ENCODE measurements at places on chromosomes 1 and 21.

GRCh38 chr1:201022820-201023516, 546 bp downstream of the KIF21B start:
- no peak for DNase-seq

- peak; percentile 82 for DNase-seq
These were observed 37.2 kb downstream of the ALG14 start for GRCh38 chr1:95035536-95035935.

DNA sequence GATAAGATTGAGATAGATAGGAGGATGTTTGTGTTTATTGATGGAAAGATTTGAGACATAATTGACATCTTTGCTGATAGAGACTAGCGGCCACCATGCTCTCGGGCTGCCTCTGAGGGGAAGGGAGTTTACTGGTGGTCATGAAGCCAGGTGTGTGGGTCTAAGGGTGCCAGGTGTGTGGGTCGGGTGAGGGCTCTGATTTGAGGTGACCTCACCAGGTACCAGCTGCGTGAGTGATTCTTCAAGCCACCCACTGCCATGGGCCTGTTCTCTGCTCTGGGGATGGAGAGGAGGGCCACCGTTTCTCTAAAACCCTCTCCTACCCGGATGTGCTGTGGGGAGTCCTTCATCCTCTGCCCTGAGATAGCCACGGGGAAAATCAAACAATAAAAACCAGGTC, 3.2 kb downstream of the UBASH3A start:
- DNase-seq = no peak

DNA sequence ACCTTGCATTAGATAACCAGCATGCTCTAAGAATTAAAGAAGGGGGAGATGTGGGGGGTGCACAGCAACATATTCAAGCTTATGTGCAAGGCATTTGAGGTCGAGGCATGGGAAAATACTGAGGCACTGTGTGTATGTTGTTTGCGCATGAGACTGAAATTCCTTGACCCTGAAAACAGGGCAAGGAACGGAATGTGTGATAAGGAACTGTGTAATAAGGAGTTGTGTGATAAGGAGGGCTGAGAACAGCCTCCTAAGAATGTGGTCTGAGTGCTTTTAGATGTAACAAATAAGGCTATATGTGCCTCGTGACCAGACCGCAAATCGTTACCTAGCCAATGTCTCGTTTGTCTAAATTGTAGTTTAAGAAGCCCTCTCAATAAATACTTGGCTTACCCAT, 26.5 kb upstream of the ITLN1 start:
- DNase-seq = no peak

DNA sequence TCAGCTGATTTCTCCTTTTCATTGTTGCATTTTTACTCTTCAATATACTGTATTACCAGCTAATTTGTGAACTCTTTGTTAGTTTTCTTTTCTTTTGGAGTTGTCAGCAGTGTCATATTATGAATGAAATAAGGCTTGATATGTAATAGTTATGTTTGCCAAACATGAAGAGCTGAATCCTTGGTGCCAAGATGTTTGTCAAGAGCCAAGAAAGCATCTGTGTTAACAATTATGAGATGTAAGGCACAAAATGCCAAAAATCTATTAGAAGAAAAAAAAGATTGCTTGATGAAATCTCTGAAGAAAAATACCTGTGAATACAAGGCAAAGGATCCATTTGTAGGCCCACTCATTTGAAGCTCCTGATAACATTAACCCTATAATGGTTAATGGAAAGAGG, 48.4 kb upstream of the RNPC3 start:
- DNase-seq = no peak

DNA sequence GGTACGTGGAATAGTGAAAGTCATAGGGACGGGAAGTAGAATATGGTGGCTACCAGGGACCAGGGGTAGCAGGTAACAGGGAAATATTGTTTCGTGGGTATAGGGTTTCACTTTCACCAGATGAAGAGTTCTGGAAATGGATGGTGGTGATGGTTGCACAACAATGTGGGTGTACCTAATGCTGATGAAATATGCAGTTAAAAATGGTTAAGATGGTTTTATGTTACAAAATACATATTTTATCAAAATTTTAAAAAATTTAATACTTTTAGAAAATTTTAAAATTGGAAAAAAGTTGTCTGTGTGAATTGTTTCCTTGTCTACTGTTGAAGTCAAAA, 55.5 kb upstream of the TLR5 start:
- no peak for DNase-seq

DNA sequence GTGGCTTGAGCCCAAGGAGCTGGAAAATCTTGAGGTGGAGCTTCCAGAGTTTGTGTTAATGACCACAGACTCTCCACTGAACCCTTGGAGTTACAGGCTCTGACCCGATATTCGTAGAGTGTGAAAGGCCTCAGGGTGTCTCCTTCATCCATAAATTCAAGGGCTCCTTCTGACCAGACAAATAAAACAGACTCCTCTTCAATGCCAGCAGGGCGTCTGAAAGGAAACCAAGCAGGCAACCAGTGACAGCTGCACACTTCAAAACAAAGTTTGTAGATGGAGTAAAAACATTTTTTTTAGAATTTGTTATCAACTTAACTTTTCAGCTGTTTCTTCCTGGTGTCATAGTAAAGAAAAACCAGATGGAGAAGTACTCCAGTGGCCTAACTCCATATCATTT, 161.1 kb downstream of the KCTD3 start:
- DNase-seq = no peak

GRCh38 chr1:3545363-3546047, 65.8 kb downstream of the MEGF6 start:
- DNase-seq = peak; percentile 46

- peak; percentile 60 for DNase-seq
These were observed 3.2 kb downstream of the RHBG start for GRCh38 chr1:156372265-156372586.

DNA sequence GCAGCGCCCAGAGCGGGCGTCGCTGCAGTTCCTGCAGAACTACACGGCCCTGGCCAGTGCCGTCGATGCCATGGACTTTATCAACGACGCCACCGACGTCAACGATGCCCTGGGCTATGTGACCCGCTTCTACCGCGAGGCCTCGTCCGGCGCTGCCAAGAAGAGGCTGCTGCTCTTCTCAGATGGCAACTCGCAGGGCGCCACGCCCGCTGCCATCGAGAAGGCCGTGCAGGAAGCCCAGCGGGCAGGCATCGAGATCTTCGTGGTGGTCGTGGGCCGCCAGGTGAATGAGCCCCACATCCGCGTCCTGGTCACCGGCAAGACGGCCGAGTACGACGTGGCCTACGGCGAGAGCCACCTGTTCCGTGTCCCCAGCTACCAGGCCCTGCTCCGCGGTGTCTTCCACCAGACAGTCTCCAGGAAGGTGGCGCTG, 22.0 kb downstream of the COL6A1 start:
- DNase-seq = no peak

DNA sequence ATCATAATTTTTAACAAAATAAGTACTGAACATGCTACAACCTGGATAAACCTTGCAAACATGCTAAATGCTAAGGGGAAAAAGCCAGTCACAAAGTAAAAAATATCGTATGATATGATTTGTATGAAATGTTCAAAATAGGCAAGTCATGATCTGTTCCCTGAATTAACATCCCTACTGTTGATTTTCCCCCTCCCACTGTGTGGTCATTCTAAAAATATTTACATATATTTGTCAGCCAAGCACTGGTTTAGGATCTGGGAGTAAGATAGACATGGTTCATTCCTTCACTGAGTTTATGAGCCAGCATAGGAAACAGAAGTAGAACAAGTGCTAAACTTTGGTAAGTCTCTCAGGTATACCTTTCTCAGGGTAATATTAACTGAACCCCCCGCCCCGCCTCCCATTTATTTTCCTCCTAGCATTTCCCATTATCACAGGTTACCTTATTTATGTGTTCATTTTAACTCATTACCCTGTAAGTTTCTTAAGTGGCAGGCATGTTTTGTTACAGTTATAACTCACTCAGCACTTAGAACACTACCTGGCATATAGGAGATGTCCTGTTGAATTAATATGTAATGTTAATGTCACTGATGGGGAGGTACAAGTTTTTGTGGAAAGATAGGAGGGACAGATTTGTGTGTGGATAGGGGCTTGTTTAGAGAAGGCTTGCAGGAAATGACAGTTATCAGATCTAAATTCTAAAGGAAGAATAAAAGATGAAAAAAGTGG, 12.3 kb downstream of the UQCRH start:
- DNase-seq = peak; percentile 39

DNA sequence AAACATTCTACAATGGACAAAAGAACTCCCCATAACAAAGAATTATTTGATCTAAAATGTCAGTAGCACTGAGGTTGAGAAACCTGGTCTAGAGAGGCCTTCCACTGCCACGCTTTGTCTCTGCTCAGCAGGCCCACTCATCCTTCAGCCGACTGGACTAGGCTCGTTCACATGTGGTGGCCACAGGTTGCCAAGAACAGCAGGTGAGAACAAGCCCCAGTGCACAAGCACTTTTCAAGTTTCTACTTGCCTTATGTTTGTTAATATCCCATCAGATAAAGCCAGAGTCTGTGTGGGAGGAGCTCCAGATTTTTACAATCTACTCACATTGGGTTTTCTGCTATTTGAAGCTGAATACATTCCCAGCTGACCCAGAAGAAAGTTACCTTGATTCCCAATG, 9.1 kb upstream of the EFHD2 start:
- DNase-seq = no peak

GRCh38 chr1:117366177-117367045, 838 bp upstream of the MAN1A2 start:
- DNase-seq = peak; percentile 97

- DNase-seq = no peak
These were observed 582 bp downstream of the SLC37A1 start for GRCh38 chr21:42513985-42514882.

DNA sequence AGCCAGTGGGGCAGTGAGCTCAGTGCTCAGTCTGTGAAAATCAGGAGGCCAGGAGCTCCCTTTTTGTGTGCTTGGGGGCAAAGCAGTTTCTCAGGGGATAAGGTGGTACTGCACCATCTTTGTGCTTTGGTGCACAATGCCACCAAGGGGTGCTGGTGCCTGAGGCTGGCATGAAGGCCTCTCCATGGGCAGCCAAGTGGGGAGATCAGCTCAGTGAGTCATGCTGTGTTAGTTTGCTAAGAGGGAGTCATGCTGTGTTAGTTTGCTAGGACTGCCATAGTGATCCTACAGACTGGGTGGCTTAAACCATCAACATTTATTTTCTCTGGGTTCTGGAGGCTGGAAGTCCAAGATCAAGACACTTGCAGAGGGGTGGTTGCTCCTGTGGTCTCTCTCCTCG, 428.1 kb downstream of the PRDM2 start:
- DNase-seq = no peak

- no peak for DNase-seq
These were observed 16.2 kb downstream of the COL24A1 start for GRCh38 chr1:86140281-86140880.

- DNase-seq = no peak
These were observed 1.4 kb upstream of the SLC2A1 start for GRCh38 chr1:42960122-42960390.

DNA sequence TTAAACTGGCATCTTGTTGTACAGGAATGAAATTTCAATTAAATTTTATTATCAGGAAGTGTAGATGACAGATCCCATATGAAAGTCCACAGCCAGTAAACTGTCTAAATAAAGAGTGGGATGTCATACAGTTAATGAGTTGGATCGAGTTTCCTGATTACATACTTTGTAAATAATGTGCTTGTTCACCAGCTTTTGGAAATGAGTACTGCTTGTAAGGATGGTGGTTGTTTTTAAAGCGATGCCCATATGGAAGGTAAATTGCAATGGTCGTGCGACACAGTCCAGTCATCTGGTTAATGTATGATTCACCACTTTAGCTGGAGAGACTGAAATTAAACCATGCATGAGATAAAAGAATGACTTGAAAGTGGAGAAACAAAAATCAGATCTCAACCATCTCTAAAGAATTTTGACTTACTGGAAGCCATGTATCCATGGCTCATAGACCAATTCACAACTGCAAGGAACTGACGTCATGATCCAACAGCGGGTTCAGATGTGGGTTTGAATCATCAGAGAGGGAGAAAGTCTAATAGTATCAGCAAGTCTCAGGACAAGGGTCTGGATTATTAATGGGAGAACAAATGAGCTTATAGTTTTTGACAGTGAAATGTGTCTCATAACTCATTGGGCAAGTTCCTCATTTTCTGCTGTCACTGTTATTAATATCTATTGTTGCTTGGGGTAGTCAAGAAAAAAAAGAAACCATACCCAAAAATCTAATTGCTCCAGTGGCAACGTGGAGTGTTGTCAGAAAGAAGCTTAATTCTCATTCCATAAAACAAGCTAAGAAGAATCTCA, 49.0 kb downstream of the MAP10 start:
- peak; percentile 78 for DNase-seq

GRCh38 chr1:111873460-111874030, 115.9 kb downstream of the KCND3 start:
- no peak for DNase-seq

- DNase-seq = peak; percentile 36
These were observed 19.1 kb downstream of the CDC42BPA start for GRCh38 chr1:227299241-227299627.

DNA sequence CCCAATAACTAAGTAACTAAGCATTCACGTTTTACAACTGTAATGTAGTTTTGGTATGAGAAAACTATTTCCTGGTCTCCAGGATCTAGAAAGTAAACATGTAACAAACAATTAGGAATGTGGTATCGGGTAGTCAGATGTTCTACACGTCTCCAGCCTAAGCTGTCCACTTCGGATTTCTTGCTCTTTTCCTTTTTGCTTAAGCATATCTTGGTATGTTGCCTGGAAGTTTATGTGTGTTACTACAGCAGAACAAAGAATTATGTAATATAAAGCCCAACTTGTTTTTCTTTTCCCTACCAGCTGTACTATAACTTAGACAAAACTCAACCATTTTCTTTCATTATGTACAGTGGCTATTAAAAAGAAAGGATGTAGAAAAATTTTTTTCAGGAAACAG, 20.4 kb upstream of the WARS2 start:
- peak; percentile 84 for DNase-seq

GRCh38 chr1:181541458-181541857, 58.1 kb downstream of the CACNA1E start:
- DNase-seq = no peak

DNA sequence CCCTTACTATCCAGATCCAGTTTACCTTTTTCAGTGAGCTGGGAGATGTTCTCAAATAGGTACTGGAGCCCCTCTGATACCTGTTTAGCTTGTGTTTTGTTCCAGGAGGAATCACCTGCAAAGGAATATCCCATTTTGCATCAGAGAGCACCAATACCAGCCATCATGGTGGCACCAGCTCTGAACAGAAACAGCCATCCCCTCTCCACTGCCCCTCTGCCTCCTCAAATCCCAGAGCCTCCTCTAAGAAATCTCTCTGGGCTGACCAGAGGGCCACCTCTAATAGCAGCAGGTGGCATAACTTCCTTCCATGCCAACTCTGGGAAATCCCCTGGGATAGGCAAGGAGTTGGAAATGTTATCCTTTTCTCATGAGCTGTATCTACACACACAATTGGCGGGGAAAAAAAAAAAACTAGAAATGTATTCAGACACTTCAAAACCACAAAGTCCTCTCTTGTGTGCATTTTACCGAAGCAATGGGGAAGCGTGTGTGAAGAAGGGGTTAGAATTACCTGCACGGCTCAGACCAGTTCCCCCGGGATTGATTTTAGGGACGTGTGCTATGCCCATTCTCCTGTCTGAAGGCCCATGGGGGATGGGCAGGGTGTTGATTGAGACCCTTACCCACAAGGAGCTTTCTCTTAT, 2.4 kb downstream of the PGLYRP4 start:
- no peak for DNase-seq

Data from AG08395 (cell line).